ENCODE measurements at places on chromosomes 1 and 21. TPM values are rescaled to one million over a fixed set of nuclear protein-coding genes. Genes with fewer than 3 reads are reported as not detected.

The GCSAML gene
- not detected for total RNA-seq

The RNF207 gene
- total RNA-seq, result 6.8 TPM

The C1QA gene
- not detected for total RNA-seq

The OR10J1 gene
- total RNA-seq, result not detected

The AXDND1 gene
- 0.17 TPM for total RNA-seq

The SIKE1 gene
- total RNA-seq, result 65.2 TPM

The PPOX gene
- 14.3 TPM for total RNA-seq

The PAFAH2 gene
- total RNA-seq, result 11.9 TPM

The LHX4 gene
- not detected for total RNA-seq

The GJC2 gene
- 14.8 TPM for total RNA-seq

The TBX15 gene
- total RNA-seq, result not detected

The IGSF21 gene
- not detected for total RNA-seq

The L1TD1 gene
- total RNA-seq, result 0.17 TPM

The ASTN1 gene
- total RNA-seq, result under 0.01 TPM

The SPATA6 gene
- total RNA-seq, result 5.8 TPM

The AUNIP gene
- 0.33 TPM for total RNA-seq

The GJA9 gene
- total RNA-seq, result not detected

The KCNA3 gene
- total RNA-seq, result 3.5 TPM

The RCSD1 gene
- total RNA-seq, result 0.87 TPM

The RAB3B gene
- total RNA-seq, result 29.5 TPM

The ALG14 gene
- total RNA-seq, result 2.8 TPM

The PPM1J gene
- total RNA-seq, result 1.3 TPM

The ADAMTSL4 gene
- total RNA-seq, result 21.5 TPM

The TMEM81 gene
- total RNA-seq, result 1.5 TPM

The SAMD11 gene
- 11.1 TPM for total RNA-seq

The PLA2G2D gene
- not detected for total RNA-seq

The FAAH gene
- 1.8 TPM for total RNA-seq

The OR2G6 gene
- not detected for total RNA-seq

The CLCA4 gene
- not detected for total RNA-seq

The LIPI gene
- total RNA-seq, result not detected

The SEC16B gene
- 3.1 TPM for total RNA-seq

All from smooth muscle cell of trachea (primary cell).